ENCODE measurements at places on chromosomes 7 and 10.

DNA sequence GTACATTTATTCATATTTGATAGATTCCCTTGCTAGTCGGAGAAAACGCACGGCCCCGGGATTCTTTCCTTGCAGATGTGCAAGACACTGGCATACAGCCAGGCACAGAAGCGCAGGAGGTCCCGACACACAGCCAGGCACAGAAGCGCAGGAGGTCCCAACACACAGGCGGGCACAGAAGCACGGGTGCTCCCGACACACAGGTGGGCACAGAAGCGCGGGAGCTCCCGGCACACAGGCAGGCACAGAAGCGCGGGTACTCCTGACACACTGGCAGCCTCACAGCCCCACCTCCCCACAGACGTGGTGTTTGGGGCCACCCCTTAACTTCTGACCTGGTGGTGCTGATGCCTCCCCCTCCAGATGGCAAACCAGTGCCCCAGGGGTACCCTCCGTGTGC, 237.3 kb downstream of the ZMYND11 start:
- DNase-seq: no peak

GRCh38 chr7:136064081-136064480, 86.9 kb upstream of the MTPN start:
- no peak for DNase-seq

DNA sequence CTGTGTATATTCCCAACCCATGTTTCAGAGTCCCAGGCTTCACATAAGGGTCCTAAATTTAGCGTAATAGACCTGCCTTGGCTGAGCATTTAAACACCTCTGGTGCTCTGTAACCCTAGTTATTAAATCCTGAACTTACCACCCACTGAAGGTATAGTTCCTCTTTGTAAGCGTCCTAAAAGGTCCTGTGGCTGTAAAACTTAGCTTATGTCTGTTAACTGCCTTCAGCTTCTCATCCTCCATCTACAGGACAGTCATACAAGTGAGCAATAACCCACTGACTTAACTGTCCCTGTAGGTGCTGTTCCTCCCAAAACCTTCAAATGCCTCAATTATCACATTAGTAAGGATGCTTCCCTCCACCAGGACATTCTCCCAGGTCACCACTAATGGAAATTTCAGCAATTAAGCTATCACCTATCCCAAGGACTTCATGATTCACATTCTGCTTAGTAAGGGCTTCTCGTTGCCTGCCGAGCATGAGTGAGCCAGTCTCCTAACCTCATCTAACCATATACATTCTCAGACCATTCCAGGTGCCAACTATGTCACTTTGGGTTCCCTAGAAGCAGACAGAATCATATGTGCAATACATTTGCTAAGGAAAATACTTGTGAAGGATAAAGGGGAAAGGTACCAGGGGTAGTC, 55.8 kb downstream of the CASD1 start:
- DNase-seq: no peak

DNA sequence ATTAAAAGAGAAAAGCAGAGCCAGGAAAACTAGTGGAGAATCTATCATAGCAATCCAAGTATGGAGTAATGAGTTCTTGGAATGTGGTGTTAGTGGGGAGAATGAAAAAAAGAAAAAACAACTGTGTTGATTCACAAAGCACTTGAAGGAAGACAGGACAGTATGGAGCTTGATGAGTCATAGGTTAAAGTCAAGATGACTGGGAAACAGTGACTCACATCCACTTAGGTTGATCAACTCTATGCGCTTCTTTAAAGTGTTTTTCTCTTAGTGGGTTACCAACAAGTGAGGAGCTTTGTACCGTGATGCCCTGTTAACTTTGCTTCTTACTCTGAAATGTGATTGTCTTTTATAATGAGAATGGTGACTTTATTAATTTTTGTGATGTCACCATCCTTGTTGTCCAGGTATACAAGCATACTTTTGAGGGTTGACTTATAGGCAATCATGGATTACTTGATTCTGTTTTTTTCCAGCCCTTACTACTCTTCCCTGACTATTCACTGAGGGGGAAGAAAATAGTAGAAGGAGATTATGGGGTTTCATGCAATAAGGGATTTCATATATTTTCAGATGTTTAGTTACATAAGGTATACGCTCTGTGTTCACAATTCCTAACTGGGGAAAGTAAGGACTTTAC, 32.1 kb upstream of the MDFIC start:
- DNase-seq: peak; percentile 0

DNA sequence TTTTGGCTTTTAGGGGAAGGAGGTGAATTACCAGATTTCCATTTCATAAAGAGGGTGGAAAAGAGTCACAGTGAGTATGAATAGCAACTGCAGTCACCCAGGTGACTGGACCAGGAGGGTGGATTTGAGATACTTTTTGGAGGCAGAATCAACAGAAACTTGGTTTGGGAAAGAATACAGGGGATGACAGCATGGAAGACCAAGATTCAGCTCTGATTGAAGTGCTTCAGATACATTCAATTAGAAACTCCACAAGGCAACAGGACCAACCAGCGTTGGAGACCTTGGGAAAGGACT, 83.0 kb downstream of the SGMS1 start:
- DNase-seq: no peak

DNA sequence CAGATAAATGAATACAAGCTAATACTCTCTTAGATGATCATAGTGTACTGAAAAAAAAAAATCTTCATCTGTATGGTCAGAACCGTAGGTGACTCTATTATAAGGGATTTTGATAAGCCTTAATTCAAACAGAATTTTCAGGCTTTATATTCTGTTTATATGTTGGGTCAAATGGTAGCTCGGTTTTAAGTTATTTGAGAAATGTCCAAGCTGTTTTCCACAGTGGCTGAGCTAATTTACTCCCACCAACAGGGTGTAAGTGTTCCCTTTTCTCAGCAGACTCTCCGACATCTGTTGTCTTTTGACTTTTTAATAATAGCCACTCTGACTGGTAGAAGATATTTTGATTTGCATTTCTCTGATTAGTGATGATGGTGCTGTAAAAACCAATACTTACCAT, 328.8 kb upstream of the MAGI2 start:
- no peak for DNase-seq

- DNase-seq: no peak
Observed at GRCh38 chr10:64011912-64012714, 490.9 kb downstream of the REEP3 start.

GRCh38 chr10:50347394-50347802, 96.1 kb upstream of the ASAH2 start:
- no peak for DNase-seq

DNA sequence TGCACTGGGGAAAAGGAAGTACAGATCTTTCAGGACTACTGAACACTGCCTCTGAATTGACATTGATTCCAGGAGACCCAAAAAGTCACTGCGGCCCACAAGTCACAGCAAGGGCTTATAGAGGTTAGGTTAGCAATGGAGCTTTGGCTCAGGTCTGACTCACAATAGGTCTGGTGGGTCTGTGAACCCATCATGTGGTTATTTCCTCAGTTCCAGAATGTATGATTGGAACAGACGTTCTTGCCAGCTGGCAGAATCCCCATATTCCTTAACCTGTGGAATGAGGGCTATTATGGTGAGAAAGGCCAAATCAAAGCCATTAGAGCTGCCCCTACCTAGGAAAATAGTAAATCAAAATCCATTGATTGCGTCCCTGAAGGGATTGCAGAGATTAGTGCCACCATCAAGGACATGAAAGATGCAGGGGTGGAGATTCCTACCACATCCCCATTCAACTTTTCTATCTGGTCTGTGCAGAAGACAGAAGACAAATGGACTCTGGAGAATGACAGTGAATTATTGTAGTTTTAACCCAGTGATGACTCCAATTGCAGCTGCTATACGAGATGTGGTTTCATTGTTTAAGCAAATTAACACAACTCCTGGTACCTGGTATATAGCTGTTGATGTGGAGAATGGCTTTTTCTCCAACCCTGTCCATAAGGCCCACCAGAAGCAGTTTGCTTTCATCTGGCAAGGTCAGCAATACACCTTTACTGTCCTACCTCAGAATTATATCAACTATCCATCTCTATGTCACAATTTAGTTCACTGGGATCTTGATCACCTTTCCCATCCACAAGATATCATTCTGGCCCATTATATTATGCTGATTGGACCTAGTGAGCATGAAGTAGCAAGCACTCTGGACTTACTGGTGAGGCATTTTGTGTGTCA, 44.5 kb upstream of the PIK3CG start:
- no peak for DNase-seq

GRCh38 chr10:122911889-122912484, 1.6 kb downstream of the FAM24A start:
- no peak for DNase-seq

GRCh38 chr10:67433276-67433675, 262.7 kb downstream of the CTNNA3 start:
- DNase-seq: no peak

GRCh38 chr10:130174328-130174727, 38.1 kb downstream of the GLRX3 start:
- DNase-seq: no peak

GRCh38 chr7:81590131-81590530, 179.7 kb downstream of the HGF start:
- no peak for DNase-seq

- DNase-seq: no peak
Observed at GRCh38 chr10:94192333-94192732, 170.4 kb downstream of the NOC3L start.

GRCh38 chr10:80356563-80356988, at the start of the genes DYDC1 and DYDC2:
Gene DYDC1 (minus strand): TSS chr10:80356755. CDS start chr10:80352601, 4,154 bp downstream.
Gene DYDC2 (plus strand): TSS chr10:80356781. CDS start chr10:80362444, 5,663 bp downstream.
- DNase-seq: no peak

- DNase-seq: no peak
Observed at GRCh38 chr10:9244864-9245263, 1190.4 kb downstream of the GATA3 start.

DNA sequence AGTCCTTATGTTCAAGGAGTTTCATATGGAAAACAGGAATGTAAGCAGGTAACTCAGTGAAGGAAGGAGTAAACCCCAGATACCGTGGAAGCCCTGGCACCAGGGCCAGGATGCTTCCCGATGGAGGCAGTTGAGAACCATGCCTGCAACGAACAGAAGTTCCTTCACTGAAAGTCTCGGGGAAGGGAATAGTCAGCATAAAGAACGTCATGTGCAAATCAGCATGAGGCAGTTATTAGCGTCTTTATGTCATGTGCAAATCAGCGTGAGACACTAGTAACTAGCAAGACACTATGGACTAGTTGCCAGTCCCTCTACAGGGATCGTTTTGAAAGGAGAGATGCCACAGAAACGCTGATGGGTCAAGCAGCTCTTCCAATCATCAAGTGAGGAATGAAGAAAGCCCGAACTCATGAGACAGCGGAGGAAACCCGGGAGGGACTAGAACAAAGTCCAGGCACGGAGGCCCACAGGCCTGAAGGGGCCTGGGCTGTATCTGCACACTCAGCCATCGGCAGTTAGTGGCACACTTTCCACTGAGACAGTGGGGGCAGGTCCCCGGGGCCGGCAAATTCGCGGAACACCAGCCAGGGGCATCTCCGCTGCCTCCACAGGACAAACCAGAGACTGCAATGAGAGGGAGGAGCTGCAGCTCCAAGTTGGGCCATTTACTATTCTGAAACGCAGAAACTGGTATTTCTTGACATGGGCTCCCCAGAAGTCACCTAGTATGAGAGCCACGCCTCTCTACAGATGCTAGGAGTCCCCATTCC, 109.6 kb downstream of the SFMBT2 start:
- no peak for DNase-seq

GRCh38 chr10:44766631-44767030, 144.5 kb upstream of the TMEM72 start:
- no peak for DNase-seq

DNA sequence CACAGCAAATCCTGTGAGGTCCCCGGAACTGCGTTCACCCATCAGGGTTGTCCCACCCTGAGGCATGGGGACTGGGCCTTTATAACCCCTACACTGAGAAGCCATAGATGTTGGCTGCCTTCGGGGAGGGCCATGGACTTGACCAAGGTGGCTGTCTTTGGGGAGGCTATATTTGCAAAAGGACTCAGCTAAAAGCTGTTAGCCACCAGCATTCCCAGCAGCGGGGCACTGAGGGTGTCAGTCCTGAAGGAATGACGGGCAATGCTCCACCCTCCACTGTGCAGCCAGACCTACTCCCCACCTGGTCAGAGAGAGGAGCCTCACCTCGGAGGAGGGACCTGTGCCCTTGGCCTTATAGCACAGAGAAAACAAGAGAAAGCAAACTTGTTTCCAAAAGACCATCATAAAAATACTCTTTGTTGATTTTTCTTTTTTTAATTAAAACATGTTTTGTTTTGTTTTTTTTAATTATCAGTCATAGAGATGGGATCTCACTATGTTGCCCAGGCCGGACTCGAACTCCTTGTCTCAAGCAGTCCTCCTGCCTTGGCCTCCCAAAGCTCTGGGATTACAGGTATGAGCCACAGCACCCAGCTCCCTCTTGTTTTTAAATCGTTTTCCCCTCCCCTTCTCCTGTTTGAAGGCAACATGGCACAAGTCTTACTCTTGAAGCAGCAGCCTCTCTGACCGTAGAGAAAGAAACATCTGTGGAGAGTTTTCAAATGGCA, 26.7 kb upstream of the CUX1 start:
- no peak for DNase-seq

- no peak for DNase-seq
Observed at GRCh38 chr7:89002981-89003956, 207.7 kb upstream of the TEX47 start.

GRCh38 chr7:138525757-138526156, 65.7 kb downstream of the TRIM24 start:
- no peak for DNase-seq

DNA sequence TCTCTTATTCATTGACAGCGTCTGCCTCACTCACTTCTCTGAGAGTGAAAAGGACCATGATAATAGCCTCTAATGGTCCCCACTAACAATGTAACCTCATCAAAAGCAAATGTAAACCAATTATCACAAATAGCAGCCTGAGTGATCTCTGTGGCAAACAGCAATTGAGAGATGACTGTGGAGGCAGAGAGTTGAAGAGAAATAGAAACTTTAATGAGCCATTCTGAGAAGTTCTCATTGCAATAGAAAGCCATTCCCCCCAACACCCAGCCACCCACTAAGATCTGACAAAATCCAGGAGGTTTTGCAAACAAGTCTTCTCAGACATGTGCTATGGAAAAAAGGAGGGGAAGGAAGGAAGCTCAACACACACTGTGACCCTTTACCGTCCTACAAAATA, 44.2 kb upstream of the RNF148 start:
- DNase-seq: no peak

GRCh38 chr7:155769701-155770100, 42.6 kb downstream of the SHH start:
- no peak for DNase-seq

DNA sequence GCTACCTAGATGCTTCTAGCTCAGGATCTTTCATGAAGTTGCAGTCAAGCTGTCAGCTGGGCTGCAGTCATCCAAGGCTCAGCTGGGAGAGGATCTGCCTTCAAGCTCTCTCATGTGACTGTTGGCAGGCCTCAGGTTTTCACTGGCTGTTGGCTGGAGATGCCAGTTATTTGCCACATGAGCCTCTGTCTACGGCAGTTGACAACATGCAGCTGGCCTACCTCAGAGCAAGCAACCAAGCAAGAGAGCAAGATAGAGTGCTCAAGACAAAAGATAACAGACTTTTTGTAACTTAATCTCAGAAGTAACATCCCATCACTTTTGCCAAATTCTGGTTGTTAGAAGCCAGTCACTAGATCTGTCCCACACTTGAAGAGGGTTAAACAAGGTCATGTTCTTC, 125.8 kb downstream of the TPST1 start:
- DNase-seq: no peak
